ENCODE measurements at places on chromosomes 11 and 22. TPM values are rescaled to one million over a fixed set of nuclear protein-coding genes. Genes with fewer than 3 reads are reported as not detected.

Gene MMP13
- total RNA-seq = not detected

Gene GUCY1A2
- not detected for total RNA-seq

GRCh38 chr11:1069740-1070139, 4.9 kb upstream of the MUC2 start:
- H3K27ac ChIP-seq = no peak overlapping the region
- no peak overlapping the region for H3K4me3 ChIP-seq
- peaks cover 9% of the 10 kb centered on the region for H3K27me3 ChIP-seq
- H3K4me1 ChIP-seq = no peaks in the 10 kb centered on the region
- H3K36me3 ChIP-seq = no peaks in the 10 kb centered on the region

DNA sequence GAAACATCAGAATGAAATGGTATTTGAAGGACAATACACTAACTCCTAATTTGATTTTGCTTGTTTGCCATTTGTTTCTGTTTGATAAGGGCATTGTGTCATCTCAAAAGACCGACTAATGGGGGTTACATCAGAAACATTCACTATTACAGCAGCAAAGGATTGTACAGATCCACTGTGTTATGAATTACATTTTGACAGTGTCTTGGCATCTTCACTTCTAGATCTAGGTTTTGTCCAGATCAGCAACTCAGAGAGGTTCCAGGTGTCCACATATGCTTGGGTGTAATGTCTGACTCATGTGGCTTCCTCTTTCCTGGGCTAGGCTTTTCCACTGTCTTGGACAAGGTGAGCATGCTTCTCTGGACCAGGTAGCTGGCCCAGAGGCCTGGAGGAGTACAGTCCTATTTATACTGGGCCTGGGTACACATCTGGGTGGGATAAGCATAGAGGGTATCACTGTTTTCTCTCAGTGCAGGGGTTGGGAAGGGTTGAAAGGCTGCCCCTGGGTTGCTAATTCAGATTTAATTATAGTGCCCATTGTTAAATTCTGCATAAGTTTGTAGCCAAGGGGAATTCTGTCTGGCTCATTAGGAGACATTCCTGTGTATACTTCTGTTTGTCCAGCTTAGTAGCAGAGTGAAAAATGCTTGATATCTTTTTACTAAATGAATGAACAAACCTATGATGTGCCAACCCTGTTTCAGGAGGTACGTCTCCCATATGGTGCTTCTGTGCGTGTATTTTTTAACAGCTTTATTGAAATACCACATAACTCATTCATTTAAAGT, 23.8 kb downstream of the DDI1 start:
- no peak overlapping the region for H3K27ac ChIP-seq
- no peak for DNase-seq
- no peak overlapping the region for H3K4me3 ChIP-seq
- H3K36me3 ChIP-seq = peaks cover 5% of the 10 kb centered on the region
- peaks cover 28% of the 10 kb centered on the region for H3K4me1 ChIP-seq

DNA sequence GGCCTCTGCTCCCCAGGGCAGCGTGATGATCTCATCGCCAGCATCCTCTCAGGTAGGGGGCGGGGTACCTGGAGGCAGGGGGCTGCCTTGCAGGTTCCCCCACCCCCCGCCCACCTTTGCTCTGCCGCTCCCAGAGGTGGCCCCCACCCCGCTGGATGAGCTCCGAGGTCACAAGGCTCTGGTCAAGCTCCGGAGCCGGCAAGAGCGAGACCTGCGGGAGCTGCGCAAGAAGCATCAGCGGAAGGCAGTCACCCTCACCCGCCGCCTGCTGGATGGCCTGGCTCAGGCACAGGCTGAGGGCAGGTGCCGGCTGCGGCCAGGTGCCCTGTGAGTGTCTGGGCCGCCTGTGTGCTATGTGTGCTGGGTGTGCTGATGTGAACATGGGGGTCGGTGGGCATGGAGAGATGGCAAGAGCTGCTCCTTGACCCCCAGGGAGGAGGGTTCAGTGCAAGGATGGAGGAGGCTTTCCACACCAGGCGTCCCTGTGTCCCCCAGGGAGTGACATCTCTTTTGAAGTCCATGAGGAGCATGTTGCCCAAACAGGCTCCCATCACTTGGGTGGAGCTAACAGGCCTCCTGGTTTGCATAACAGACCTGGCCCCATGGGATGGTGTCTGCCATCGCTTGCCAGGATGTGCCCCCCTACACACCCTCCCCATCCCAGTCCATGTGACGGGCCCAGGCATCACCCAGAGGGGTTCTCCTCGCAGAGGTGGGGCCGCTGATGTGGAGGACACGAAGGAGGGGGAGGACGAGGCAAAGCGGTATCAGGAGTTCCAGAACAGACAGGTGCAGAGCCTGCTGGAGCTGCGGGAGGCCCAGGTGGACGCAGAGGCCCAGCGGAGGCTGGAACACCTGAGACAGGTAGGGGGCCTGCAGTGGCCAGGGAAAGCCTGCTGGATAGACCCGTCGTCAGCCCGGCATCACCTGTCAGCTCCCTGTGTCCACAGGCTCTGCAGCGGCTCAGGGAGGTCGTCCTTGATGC, 14.1 kb downstream of the PLCB3 start:
- no peak for DNase-seq
- no peak overlapping the region for H3K27ac ChIP-seq
- H3K4me3 ChIP-seq = no peak overlapping the region
- H3K27me3 ChIP-seq = no peaks in the 10 kb centered on the region
- no peaks in the 10 kb centered on the region for H3K36me3 ChIP-seq

Gene PNPLA5
- total RNA-seq = not detected

Measured in natural killer cell treated with Interleukin-12 subunit alpha and Interleukin-12 subunit beta and Interleukin-15 and Interleukin-18, amount 100 ng/mL, for 72 hours (primary cell).